Aorta (tissue), 5 donors: ENCODE measurements at places on chromosomes 3 and 15. TPM values are rescaled to one million over a fixed set of nuclear protein-coding genes. Genes with fewer than 3 reads are reported as not detected.

- no peak for DNase-seq
These were observed 209.0 kb upstream of the ALCAM start for GRCh38 chr3:105157766-105158085.

The EOGT gene
- total RNA-seq, result 104 TPM

The NR2E3 gene
- total RNA-seq, result 0.72 TPM

The SERPINI2 gene
- 0.51 TPM for total RNA-seq

DNA sequence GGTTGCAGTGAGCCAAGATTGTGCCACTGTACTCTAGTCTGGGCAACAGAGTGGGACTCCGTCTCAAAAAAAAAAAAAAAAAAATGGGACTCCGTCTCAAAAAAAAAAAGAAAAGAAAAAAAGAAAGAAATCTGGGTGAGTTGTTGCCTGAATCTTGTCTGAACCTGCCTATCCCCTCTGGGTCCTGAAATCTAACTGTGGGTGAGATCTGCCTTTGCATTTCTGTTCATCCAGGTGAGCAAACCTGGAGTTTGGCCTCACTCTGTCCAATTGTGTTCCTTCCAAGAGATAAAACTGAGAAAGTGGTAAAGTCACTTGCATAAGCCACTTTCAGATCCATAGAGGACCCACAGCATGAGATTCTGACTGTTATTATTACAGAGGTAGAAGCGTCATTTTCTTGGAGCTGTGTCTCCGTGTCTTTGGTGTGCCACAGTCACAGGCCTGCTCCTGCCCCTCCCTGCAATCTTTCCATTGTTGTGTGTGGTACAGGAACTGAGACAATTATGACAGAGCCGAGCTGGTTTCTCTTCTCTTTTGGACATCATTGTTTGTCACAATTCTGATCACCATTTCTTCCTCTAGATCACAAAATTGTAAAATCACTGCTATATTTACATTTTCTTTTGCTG, 235.9 kb downstream of the LPP start:
- DNase-seq, result peak; percentile 71

The ZNF445 gene
- total RNA-seq, result 26.4 TPM

GRCh38 chr3:43539321-43539720, 82.5 kb downstream of the ANO10 start:
- DNase-seq, result no peak

- no peak for DNase-seq
These were observed 365.0 kb downstream of the FOXP1 start for GRCh38 chr3:71218508-71218907.

The LRRC2 gene
- total RNA-seq, result 8.8 TPM

DNA sequence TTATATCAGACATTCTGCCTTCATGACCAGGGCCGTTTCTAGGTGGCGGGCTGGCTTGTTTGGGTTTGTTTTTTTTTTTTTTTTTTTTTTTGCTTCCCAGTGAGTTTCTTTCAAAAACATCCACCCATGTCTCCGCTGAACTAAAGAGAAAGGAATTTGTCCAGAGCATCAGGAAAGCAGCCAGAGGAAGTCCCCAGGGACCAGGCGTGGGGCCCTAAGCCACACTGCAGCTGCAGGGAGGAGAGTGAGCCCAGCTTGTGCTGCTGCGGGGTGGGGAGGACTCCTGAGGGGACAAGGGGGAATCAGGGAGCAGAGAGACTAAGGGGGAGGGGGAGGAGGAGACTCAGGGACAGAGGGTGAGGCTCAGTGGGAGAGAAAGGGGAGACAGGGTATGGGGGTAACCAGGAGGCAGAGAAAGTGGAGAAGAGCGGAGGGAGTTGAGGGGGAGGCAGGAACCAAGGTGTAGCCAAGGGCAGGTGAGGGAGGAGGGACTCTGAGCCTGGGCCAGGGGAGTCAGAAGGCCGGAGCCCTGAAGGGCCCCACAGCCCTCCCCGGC, 49.5 kb downstream of the CYP11A1 start:
- peak; percentile 94 for DNase-seq

DNA sequence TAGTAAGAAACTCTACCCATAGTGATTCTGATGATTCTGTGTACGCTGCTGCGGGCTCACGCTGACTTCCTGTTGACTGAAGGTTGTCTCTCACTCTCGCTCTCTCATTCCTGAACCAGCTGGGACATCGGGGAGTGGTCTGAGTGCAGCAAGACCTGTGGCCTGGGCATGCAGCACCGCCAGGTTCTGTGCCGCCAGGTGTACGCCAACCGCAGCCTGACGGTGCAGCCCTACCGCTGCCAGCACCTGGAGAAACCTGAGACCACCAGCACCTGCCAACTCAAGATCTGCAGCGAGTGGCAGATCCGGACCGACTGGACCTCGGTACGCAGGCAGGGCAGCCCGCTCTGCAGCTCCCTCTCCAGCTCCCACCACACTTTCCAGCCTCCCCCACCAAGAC, 63.6 kb upstream of the NR2E3 start:
- no peak for DNase-seq

DNA sequence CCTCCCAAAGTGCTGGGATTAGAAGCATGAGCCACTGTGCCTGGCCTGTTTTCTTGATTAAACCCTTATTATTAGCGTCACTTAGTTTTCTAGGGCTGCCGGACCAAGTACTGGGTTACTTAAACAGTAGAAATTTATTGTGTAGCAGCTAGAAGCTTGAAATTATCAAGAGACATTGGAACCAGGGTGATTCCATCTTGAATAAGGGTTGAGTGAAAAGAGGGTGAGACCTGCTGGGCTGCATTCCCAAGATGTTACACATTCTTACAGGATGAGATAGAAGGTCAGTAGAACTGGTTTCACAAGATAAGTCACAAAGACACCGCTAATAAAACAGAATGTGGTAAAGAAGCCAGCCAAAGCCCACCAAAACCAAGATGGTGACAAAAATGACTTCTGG, 18.6 kb upstream of the FSTL1 start:
- no peak for DNase-seq

The LARP6 gene
- total RNA-seq, result 49.7 TPM

GRCh38 chr3:13599887-13600450, 51.0 kb downstream of the FBLN2 start:
- no peak for DNase-seq

GRCh38 chr3:168289471-168290008, 193.8 kb upstream of the GOLIM4 start:
- DNase-seq, result no peak

The SPESP1 gene
- 1.5 TPM for total RNA-seq

The GP5 gene
- total RNA-seq, result 0.33 TPM

- no peak for DNase-seq
These were observed 4.6 kb upstream of the HACD3 start for GRCh38 chr15:65525622-65526021.
